Neural crest cell (in vitro differentiated cells): ENCODE measurements at places on chromosomes 1 and 21.

- no peak for DNase-seq
These were observed 609.1 kb downstream of the PTPRC start for GRCh38 chr1:199247891-199248290.

DNA sequence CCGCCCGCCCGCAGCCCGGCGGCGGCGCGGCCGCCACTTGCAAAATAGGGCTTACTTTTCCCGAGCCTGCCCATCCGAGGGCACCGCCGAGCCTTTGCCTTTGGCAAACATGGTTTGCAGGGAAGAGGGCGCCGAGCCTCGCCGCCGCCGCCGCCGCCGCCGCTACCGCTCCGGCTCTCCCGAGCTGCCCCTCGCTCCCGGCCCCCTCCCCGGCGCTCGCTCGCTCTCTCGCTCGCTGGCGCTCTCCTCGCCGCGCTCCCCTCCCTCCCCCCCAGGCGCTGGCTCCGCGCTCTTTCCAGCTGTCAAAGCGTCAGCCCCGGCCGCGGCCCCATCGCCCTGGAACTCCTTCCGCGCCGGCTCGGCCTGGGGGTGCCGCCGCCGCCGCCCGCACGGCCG lies 298 bp downstream of the SSBP3 start:
- no peak for DNase-seq

DNA sequence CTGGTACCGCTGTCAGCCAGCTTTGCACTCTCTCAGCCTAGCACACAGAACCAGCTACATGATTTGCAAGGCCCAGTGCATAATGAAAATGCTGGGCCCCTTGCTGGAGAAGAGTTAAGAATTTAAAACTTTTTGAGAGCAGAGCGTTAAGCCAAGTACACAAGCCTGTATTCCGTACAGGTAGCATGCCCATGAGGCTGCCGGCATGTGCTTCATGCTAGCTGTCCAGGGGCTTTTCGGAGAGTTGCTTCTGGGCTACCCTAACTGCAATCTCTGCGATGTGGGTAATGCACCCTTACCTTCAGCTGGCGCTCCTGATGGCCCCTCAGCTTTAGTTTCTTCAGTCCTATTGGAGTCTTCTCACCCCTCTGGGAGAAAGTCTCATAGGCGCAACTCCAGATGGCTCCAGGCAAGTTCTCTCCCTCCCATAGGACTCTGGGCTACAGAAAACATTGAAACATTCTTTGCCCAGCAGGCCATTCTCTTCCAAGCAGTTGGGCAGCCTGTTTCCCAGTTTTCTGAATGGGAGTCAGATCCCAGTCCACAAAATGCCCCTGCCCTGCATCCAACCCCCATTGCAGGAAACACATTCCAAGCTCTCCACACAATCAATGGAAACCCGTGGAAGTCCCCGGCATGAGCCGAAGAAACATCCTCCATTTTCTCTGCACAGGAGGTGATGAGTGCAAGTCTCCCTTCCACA lies 5.7 kb upstream of the AKT3 start:
- no peak for DNase-seq

DNA sequence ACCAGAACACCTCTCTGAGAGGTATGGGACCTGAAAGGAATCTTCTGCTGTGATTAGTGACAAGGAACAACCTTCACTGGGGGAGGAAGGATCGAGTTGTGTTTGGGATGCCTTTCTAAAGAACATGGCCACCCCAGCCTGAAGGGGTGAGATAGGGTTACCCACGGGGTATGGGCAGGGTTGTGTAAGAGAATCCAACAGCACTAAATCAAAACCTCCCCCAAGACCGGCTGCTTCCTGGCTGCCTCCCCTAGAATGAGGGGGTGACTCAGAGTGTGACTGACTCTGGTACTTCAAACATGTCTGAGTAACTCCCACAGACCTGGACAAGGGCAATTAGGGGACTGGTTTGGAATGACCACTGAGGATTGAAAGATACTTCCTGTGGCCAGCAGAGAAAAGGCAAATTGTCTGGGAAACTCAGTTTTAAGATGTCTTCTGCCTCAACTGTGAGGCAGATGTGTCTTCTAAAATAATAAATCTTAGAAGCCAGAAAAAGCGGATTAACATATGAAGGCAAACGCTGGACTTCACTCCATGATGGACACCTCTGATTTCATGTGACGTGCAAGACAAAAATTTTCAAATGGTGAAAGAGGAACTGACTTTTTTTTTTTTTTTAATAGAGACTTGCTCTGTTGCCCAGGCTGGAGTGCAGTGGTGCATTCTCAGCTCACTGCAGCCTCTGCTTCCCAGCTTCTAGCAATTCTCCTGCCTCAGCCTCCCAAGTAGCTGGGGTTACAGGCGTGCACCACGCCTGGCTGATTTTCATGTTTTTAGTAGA lies 6.7 kb upstream of the PTPN14 start:
- no peak for DNase-seq

DNA sequence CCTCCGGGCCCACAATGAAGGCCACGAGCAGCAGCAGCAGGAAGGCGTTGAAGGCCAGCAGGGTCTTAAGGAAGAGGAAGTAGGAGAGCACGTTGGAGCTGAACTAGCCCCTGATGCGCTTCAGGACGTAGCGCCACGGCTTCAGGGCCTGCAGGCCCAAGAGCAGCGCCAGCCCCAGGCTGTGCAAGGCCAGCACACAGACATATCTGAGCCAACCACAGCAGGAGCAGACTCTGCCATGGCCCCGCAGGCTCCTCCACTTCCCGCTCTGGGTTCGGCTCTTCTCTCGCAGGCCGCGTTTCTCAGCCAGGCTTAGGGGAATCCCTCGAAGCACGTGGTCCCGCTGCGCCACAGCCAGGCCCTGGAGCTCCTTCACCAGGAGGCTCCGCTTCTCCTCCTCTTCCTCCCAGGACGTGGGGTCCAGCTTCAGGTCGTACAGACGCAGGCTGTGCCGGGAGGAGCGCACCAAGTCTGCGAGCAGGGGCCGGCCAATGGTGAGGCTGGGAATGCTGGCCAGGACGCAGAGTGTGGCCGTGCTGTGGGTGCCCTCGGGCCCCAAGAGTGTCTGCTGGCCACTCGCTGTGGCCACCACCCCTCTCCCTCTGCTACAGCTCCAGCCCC lies 41.7 kb downstream of the ZNF691 start:
- no peak for DNase-seq

GRCh38 chr1:24098943-24099638 lies 12.8 kb downstream of the MYOM3 start:
- no peak for DNase-seq

DNA sequence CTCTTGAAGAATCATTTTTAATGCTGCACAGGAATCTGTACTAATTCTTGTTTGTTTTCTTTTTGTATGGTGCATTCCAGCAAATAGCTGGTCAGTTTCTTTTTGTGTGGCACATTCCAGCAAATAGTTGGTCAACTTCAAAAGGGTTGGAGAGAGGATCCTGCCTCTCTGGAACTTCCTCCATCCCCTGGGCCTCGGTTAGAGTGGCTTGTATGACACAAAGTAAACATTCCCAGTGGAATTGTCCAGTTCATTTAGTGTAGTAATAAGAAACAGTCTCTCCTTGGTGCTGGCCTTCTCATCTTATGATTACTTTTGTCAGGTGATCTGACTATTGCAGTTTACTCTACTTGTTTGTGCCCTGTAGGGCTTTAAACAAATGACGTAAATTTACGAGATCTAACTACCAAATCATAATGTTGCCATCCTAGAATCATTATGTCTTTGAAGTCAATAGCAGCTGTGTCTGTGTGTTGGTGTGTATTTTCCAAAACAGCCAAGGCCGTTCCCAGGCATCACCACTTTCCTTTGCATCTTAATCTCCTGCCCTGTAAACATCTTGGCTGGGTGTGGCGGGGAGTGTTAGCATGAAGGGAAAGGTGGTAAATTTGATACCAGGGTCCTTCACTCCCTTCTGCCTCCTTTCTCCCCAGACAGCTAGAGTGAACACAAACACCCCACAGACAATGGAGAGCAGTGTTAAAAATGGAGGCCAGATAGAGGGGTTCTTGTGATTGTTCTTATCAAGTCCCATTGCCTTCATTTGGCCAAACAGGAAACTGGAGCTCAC lies 77.9 kb downstream of the CDC7 start:
- no peak for DNase-seq

DNA sequence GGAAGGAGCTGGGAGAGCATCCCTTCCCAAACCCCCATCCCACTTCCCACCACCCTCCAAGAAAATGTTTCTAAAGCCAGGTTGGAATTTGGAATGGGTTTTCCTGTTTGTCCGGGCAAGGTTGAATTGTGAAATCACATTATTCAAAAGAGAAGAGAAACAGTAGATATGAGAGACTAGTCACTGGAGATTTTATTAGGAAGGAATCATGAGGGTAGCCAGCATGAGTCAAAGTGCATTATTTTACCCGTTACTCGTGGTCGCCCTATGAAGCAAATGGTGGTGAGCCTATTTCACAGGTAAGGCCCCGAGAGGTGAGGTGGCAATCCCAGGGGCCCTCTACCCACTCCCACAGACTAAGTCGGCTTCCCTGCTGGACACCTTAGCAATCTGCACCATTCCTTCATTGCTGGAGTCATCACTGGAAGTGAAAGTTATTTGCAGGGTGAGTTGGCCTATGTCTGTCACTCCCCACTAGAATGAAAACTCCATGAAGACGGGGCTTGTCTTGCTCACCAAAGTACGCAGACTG lies 52.8 kb downstream of the TOMM20 start:
- no peak for DNase-seq

DNA sequence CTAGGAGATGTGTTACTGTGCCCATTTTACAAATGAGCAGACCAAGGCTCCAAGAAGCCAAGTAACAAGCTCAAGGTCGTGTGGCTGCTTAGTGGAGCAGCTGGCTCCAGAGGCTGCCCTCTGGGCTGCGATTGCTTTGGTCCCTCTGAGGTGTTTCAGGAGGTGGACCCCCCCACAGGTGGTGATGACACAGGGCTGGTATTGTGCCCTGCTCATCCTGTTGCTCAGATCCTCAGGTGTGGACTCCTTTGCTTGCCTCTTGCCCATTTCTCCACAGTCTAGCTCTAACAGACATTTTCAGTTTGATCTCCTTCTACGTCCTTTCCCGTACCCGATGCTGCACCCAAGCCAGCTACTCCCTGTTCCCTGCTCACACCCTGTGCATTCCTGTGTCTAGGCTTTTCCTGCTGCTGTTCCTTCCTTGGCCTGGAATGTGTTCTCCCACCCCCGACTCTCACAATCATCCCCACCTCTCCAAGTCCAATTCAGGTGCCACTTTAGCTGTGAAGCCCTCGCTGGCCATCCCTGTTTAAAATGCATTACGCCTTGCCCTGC lies 28.1 kb upstream of the GRHL3 start:
- no peak for DNase-seq

DNA sequence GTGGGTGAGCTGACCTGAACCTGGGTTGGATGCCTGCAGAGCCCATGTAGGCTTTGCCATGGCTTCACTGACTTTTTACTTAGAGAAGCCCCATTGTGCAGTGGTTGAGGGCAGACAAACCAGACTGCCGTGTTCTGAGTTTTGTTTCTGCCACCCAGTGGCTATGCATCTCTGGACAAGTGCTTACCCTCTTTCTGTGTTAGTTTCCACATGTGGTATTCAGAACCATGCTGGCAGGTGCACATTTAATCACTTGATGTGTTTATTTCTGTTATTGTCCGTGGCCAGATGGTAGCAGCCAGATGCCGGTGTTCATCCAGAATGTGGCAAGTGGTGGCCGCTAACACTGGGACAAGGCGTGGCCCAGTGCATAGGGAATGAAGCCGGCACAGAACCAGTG lies 10.3 kb upstream of the PTPN7 start:
- no peak for DNase-seq
